Occipital lobe (tissue), 3 donors: ENCODE measurements at places on chromosomes 6 and 20. TPM values are rescaled to one million over a fixed set of nuclear protein-coding genes. Genes with fewer than 3 reads are reported as not detected.

- no peak for DNase-seq
Measured at GRCh38 chr6:156383059-156383458, 394.1 kb upstream of the ARID1B start.

- DNase-seq: no peak
Measured at GRCh38 chr6:30062471-30063178, 1.6 kb downstream of the POLR1H start.

DNA sequence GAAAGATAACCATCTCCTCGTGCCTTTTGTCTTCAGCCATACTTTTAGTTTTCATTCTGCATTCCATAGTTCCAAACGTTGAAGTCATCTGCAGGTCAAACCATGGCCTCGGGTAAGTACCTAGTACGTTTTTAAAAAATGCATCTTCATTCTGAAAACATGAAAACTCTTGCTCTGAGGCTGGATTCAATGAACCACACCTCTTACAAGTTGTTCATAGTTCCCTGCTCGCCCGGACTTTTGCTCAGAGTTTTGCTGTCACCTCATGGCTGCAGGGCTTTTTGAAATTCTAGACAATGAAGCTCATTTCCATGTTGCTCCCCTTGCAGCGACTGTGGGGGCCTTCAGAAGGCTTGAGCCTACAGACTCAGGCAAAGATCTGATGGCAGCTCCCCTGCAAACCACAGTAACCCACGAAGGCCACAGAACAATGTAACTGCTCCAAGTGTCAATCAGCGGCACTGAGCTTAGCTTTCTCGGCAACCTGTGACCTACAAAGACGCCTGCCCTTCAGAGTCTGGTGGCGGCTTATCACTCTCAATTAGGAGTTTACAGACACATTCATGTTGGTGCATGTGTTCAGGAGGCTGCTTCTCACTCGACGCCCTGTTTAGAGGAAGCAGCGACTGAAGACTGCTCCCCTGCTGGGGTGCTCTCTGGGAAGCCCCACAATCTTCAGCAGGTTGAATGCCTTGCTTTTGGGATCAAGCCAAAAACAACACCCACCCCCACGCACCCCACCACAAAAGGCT is 61.2 kb downstream of the FOXC1 start:
- DNase-seq: no peak

DNA sequence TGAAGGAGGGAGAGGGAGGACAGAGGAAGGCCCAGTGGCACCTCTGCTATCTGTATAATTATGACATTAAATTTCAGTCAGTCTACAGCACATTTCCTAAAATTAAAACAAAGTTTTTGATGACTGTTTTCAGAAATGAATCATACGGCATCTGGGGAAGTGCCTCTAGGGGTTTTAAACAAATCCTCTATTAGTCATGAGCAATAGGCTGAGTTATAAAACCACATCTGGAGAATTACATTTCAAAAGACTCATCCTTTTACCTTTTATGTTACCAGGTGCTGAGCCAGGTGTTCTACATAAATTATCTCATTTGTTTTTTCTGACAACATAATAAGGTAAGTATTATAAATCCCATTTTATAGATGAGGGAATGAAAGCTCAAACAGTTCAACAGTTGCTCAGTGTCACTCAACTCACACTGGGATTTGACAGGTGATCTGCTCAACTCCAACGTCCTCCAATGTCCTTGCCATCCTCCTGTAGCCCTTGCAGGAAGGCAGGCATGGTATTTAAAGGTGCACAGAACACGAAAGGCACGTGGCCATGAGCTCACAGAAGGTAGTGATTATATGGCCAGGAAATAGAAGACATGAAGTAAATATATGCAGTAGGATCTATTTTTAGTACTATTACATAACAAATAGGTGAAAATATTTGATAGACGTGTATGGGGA is 184.2 kb upstream of the MAN1A1 start:
- no peak for DNase-seq

GRCh38 chr6:139448051-139448649 is 73.7 kb upstream of the CITED2 start:
- DNase-seq: no peak

DNA sequence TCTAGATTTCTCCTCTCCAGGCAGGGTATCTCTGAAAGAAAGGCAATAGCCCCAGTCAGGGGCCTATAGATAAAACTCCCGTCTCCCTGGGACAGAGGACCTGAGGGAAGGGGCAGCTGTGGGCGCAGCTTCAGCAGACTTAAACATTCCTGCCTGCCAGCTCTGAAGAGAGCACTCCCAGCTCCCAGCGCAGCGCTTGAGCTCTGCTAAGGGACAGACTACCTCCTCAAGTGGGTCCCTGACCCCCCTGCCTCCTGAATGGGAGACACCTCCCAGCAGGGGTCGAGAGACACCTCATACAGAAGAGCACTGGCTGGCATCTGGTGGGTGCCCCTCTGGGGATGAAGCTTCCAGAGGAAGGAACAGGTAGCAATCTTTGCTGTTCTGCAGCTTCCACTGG is 556.9 kb downstream of the EPM2A start:
- DNase-seq: no peak

DNA sequence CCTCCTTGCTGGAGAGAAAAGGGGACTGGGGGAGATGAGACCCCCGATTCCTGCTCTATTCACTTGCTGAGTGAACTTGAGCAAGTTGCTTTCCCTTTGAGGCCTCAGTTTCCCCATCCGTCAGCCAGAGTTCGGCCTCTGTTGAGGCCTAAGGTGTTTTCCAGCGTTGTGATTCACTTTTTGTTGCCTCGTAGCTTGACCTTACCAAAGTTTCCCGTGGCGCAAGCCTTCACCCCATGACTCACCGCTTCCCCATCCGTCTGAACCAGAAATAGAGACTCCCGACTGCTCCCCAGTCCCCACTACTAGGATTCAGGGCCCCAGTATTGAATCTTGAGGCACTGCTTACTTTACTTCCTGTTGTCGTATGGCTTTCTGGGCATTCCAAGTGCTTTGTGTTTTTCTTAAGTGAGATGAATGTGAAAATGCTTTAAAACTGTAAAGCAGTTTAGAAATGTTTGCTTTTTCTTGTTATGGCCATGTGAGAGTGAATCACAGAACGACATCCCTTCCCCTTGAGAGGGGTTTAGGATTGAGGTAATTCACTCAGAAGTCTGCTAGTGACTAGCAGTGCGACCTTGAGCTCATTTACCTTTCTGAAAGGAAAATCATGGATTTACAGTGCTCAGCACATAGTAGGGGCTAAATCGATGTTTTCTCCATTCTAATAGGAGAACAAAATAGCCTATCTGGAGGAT is 1.2 kb downstream of the CHMP4B start:
- DNase-seq: peak; percentile 13

DNA sequence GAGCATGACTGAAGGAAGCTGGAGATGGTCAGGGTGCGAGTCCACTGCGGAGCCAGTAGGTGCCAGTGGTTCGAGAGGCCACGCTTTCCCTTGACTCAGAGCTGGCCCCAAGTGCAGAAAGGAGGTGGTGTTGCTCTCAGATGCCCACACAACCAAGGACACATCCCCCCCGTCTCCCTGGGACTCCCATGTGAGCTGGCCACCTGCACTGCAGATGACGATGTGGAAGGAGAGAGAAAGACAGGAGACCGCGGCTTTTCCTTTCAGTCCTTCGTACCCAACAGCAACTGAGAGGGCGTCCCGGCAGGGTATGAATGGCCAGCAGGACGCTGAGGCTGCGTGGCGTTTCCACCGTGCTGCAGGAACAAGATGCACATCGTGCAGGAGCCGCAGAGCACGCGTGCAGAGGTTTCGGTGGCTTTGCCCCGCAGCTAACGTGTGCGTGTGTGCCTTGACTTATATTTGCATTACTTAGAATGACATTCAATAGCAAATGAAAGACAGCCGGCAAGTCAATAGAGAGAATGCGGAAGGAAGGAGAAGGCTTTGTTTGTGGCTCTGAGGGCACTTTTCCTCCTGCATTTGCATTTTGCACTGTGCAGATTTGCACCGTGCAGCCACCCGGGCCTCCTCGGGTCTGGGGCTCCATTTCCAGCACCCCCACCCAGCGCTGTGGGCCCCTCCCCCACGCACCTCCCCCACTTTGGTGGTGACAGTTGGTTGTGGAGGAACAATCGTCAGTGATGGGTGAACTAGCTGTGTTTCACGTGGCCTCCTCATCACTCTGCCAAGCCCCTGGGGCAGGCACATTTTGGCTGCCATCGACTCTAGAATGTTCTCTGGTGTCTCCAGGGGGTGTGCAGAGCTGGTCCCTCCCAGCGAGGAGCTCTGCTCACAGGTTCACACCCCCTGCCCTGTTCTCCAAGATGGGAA is 26.4 kb upstream of the BHLHE23 start:
- DNase-seq: no peak

- DNase-seq: no peak
Measured at GRCh38 chr6:6420107-6420506, 99.6 kb upstream of the F13A1 start.

- no peak for DNase-seq
Measured at GRCh38 chr6:49514571-49515484, 15.1 kb downstream of the GLYATL3 start.

DNA sequence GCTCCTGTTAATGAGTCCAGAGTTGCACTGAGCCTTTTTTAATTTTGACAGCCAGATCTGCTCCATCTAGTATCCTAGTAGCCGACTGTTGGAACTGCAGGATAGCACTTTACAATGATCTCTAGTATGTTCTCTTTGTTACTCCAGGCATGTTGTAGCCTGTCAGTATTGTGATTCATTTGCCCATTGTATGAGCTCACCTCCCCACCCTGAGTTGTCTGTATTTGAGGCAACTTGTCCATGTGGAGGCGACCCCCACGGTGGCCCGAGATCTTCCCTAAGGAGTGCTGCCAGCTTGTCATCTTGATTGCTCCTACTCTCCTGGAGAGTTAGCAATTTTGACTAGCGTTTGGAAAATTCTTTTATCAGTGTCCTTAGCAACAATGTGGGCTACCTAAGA is 67.2 kb downstream of the DHX35 start:
- DNase-seq: no peak

DNA sequence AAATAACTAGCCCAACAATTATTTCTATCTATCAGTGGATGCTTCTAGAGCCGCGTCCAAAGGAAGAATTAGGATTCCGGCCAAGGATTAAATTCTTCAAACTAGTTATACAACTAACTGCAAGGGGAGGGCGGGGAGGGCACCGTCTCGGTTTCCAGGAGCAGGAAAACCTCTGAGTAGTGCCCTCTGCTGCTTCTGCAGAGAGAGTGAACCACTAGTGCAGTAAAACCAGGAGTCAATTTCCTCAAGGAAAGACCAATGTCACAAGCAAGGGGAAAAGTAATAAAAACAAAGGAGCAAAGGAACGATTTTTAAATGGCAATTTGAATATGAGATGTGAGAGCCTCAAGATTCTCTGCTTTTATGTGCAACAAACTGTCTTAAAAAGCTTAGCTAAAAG is 16.5 kb upstream of the UBE2J1 start:
- no peak for DNase-seq

The DLK2 gene
- total RNA-seq: 7.3 TPM

The EYA4 gene
- total RNA-seq: 0.47 TPM

The CLVS2 gene
- 56.1 TPM for total RNA-seq

The ULBP2 gene
- 5.3 TPM for total RNA-seq

The BYSL gene
- 14.0 TPM for total RNA-seq
